Hepatocyte (in vitro differentiated cells): ENCODE measurements at places on chromosomes 7 and 10.

DNA sequence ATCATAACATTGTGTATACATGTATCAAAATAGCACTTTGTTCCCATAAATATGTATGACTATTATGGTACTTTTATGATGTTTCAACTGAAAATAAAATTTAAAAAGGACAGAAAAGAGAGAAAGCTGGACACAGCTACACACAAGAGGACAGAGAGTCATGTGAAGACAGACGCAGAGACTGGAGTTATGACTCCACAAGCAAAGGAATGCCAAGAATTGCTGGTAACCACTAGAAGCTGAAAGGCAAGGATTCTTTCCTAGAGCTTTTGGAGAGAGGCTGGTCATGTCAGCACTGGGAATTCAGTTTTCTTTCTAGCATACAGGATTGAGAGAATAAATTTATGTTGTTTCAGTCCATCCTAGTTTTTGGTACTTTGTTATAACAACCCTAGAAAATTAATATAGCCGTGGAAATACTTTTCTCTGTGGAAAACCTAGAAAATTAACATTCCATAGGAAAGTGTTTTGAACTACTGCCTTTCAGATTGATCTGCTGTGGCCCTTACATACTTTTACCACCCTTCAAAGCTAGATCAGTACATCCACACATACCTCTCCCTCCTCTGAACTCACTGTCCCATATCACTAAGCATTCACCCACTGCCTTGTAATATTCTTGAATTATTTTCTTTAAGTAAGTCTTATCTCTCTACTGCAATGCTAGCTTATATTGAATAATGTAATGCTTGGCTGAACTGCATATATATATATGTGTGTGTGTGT, 575.3 kb downstream of the IPMK start:
- no peaks in the 10 kb centered on the region for H3K27me3 ChIP-seq
- no peaks in the 10 kb centered on the region for H3K36me3 ChIP-seq
- H3K4me3 ChIP-seq, result no peak overlapping the region
- DNase-seq, result peak; percentile 65

DNA sequence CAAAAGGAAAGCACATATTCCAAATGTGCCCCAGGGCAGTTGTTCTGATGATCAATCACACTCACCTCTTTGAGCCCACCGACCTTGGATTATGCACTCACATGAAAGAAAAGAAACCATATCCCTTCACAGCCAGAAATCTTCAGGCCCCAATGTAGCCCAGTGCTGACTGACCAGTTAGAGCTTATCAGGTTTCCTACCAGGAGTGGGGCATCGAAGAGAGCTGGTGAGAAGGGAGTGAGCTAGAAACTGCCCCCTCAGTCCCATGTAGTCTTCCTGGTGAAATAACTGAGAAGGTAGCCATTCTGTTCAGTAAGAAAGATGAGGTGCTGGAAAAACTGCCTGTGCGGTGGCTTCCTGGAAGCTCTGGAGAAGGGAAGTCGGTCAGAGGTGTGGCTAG, 32.2 kb downstream of the NRCAM start:
- H3K27ac ChIP-seq, result no peak overlapping the region
- no peak for DNase-seq
- H3K4me1 ChIP-seq, result no peaks in the 10 kb centered on the region

DNA sequence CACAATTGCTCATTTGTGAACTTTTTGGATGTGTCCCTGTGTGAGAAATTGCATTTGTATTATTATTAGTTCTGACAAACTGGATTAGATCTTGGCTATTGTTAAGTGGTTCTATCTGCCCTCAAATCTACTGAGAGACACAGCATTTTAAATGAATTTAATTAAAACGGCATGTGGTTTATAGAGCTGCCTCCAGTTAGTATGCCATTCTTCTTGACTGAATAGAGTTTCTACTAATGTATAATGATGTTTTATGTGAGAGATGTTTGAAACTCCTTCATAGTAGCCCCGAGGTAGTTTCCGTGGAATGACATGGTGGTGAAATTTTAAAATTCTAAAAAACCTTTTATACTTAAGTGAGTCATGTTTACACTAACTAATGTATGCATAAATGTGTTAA, 110.9 kb downstream of the DYNC1I1 start:
- H3K27ac ChIP-seq, result no peak overlapping the region
- H3K4me1 ChIP-seq, result no peaks in the 10 kb centered on the region

GRCh38 chr10:46305079-46305818, 18.5 kb downstream of the ANTXRL start:
- no peak overlapping the region for H3K4me3 ChIP-seq
- DNase-seq, result no peak
- no peaks in the 10 kb centered on the region for H3K4me1 ChIP-seq
- no peak overlapping the region for H3K27ac ChIP-seq
- no peaks in the 10 kb centered on the region for H3K36me3 ChIP-seq

- H3K27me3 ChIP-seq, result no peaks in the 10 kb centered on the region
- no peaks in the 10 kb centered on the region for H3K4me1 ChIP-seq
- H3K36me3 ChIP-seq, result no peaks in the 10 kb centered on the region
- no peak overlapping the region for H3K27ac ChIP-seq
- DNase-seq, result no peak
These were observed 56.2 kb upstream of the ETV1 start for GRCh38 chr7:14045651-14046050.

DNA sequence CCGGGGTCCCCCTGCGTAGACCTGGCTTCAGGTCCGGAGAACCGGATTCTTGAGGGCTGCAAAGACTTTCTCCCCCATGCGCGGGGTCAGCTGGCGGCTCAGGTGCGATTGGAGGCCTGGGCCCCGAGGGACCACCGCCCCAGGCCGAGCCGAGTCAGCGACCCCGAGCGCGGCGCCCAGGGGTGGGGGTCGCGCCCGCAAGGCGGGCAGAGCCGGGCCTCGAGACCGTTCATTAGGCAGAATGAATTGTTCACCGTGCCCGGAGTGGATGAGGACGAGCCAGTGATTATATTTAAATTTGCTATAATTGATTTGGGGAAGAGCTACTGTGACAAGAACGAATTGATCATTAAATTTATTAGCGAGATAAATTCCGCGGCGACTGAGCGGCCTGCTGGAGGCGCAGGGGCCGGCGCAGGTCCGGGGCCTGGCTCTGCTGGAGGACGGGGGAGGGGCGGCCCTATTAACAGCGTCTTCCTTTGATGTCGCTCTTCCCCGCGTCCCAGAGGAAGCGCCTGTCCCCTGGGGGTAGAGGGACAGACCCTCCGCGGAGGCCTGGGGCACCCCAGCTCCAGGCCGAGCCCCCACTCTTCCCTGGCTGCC, 7.5 kb downstream of the MNX1 start:
- no peak for DNase-seq
- H3K36me3 ChIP-seq, result no peaks in the 10 kb centered on the region
- no peak overlapping the region for H3K27ac ChIP-seq
- H3K4me1 ChIP-seq, result peaks cover 33% of the 10 kb centered on the region

DNA sequence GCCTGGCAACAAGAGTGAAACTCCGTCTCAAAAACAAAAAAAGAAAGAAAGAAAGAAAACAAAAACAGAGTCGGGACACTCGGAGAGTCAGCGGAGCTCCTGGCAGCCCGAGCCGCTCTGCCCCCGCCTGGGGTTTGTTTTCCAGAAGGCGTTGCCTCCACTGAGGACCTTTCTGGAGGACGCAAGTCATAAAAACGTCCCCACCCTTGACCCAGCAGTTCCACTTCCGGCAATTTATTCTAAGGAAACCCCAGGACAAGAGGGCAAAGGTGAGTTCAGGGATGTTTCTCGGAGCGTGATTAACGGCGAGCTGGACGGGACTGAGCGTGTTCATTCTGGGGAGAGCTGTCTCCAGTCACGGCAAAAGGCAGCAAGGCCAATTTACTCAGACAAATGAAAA, 27.0 kb upstream of the SUN1 start:
- no peak overlapping the region for H3K27ac ChIP-seq
- no peaks in the 10 kb centered on the region for H3K27me3 ChIP-seq
- no peak overlapping the region for H3K4me3 ChIP-seq
- no peaks in the 10 kb centered on the region for H3K4me1 ChIP-seq
- DNase-seq, result peak; percentile 39

DNA sequence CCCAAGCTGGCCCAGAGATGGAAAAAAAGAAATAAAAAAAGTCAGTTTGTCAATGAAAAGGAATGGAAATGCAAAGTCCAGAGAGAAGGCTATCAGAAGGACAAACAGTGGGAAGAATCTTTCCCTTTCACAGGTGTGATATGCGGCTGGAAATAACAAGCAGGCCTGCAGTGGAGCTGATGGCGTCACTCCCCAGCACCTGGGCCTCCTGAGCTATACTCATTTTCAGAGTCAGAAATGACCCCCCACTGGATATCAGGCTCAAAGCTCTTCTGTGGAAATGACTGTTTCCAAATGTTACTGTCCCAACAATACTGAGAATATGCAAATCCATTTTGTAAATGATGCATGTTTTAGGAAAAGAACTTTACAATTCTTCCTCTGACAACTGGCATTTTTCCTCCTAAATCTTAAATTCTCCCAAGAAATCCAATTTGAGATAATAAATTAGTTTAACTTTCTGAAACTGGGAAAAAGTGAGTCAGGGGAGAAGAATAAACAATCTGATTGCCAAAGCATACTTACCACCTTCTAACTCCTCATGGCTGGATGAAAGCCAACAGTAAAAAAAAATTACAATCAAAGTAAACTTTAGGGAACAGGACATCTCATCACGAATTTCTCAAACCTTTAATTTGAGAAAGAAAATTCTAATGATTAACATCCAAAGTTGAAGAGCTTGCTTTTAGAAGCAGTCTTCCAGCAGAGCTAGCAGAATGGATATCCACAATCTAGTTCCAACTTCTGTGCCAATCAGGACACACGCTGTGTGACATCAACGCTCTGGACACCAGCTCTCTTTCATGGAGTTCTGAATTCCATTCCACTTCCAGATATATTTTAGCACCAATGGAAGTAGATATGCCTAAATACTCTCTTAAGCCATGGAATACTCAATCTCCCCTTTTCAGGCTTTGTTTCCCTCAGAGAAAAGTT, 5.3 kb upstream of the CUZD1 start:
- H3K4me3 ChIP-seq, result no peak overlapping the region
- no peaks in the 10 kb centered on the region for H3K4me1 ChIP-seq
- no peak overlapping the region for H3K27ac ChIP-seq
- H3K27me3 ChIP-seq, result no peaks in the 10 kb centered on the region
- DNase-seq, result no peak

GRCh38 chr7:84844771-84845170, 342.1 kb downstream of the SEMA3D start:
- no peaks in the 10 kb centered on the region for H3K27me3 ChIP-seq
- no peak for DNase-seq
- H3K27ac ChIP-seq, result no peak overlapping the region
- no peaks in the 10 kb centered on the region for H3K36me3 ChIP-seq

DNA sequence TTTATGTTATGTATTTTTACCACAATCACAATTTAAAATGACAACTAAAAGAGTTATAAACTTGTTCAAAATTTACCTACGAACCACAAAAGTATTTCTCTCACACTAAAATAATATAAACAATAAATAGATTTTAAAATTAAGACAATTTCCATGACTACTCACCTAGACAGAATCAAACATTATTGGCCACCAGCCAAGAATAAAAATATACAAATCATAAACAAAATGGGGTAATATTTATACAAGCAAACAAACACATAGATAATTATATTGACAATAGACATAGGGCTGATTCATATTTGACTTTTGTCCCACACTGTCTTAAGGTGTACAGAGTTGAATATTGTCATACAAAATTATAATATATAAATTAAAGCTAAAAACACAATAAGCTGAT, 119.6 kb upstream of the ZNF92 start:
- DNase-seq, result no peak
- no peaks in the 10 kb centered on the region for H3K36me3 ChIP-seq
- no peaks in the 10 kb centered on the region for H3K27me3 ChIP-seq

DNA sequence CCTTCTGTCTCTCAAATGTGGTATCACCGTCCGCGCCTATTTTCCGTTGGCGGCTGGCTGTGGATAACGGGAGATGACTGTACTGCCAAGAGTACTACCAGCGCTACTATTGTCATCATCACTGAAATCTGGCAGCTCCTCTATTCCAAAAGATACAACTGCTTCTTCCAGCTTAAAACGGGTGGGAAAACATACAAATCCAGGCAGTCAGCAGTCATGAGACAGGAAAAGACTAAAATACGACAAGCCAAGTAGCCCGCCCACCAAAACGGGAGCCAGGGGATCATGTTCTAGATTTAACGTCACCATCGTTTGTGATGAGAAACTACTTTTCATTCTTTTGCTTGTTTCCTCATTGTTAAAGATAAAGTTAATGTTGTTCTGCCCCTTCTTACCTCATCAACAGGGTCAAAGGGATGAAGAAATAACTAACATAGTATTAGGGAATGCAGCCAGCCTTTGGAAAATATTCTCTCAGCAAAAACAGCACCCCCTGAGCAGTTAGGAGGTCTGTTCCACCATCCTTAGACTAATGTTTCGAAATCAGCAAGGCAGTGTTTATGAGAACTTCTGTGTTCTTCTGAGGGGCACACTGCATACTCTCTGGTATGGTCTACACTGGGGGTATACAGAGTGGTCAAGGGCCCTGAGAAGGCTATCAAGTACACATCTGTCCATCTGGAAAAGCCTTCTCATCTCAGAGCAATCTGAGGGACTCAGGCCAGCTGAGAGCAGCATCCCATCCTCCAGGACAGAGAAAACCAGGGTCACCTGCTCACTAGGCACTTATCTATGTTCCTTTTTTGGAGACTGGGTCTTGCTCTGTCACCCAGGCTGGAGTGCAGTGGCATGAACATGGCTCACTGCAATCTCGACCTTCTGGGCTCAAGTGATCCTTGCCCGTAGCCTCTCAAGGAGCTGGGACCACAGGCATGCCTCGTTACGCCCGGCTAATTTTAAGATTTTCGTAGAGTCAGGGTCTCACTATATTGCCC, 47.5 kb downstream of the GNA12 start:
- H3K27me3 ChIP-seq, result no peaks in the 10 kb centered on the region
- H3K4me1 ChIP-seq, result peaks cover 11% of the 10 kb centered on the region
- DNase-seq, result no peak
- peak overlapping the region; percentile 67 for H3K27ac ChIP-seq
- H3K36me3 ChIP-seq, result no peaks in the 10 kb centered on the region

GRCh38 chr10:79098596-79099015, 29.8 kb downstream of the ZMIZ1 start:
- DNase-seq, result no peak
- no peaks in the 10 kb centered on the region for H3K36me3 ChIP-seq
- H3K4me3 ChIP-seq, result no peak overlapping the region
- peaks cover 50% of the 10 kb centered on the region for H3K4me1 ChIP-seq
- no peak overlapping the region for H3K27ac ChIP-seq

DNA sequence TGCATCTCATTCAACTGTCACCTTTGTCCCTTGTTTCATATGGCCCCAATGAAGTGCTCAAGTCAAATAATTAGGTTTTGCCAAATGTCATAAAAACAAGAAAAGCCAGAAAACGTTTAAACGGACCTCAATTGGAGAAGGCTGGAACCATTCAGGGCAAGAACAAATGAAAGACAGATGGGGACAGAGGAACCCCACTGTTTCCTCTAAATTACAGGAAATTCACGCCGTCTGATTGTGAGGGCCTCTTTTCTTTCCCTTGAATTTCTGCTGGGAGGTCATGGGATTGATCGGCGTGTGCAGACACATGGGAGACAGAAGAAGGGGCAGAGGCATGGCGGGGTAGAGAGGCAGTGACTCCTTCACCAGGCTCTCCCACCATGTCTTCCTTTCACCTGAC, 656.4 kb downstream of the KCNMA1 start:
- no peak overlapping the region for H3K27ac ChIP-seq
- DNase-seq, result no peak

- no peak overlapping the region for H3K27ac ChIP-seq
- H3K27me3 ChIP-seq, result no peaks in the 10 kb centered on the region
- no peaks in the 10 kb centered on the region for H3K4me1 ChIP-seq
- no peak for DNase-seq
- no peaks in the 10 kb centered on the region for H3K36me3 ChIP-seq
These were observed 898.2 kb downstream of the CCSER2 start for GRCh38 chr10:85226596-85226995.

GRCh38 chr7:116524609-116525297, at the start of gene CAV1:
TSS of gene CAV1 (plus strand) at chr7:116525036. CDS start at chr7:116525063, 27 bp downstream.
- H3K27ac ChIP-seq, result peak within 1 kb of the TSS; percentile 46
- H3K36me3 ChIP-seq, result no peaks in the 10 kb centered on the region
- H3K27me3 ChIP-seq, result no peaks in the 10 kb centered on the region
- DNase-seq, result peak; percentile 78
- H3K4me3 ChIP-seq, result peak within 1 kb of the TSS; percentile 72
- peaks cover 17% of the 10 kb centered on the region for H3K4me1 ChIP-seq
